ENCODE measurements at places on chromosomes 1 and 21.

- DNase-seq: peak; percentile 59
Measured at GRCh38 chr1:97137862-97138514, 416.4 kb downstream of the PTBP2 start.

GRCh38 chr1:182259229-182259872 is 132.2 kb downstream of the GLUL start:
- DNase-seq: no peak

GRCh38 chr1:151728151-151729054 is 7.1 kb downstream of the RIIAD1 start:
- DNase-seq: peak; percentile 10

GRCh38 chr21:25170681-25171080 is 436.6 kb downstream of the MRPL39 start:
- no peak for DNase-seq

All from NCI-H1105 (cell line).